Spinal cord (tissue), 10 donors: ENCODE measurements at places on chromosomes 7 and 10. TPM values are rescaled to one million over a fixed set of nuclear protein-coding genes. Genes with fewer than 3 reads are reported as not detected.

Gene PNLIP
- 0.42 TPM for polyA plus RNA-seq

- H3K4me1 ChIP-seq: no peaks in the 10 kb centered on the region
- no peak overlapping the region for H3K4me3 ChIP-seq
- no peaks in the 10 kb centered on the region for H3K36me3 ChIP-seq
- no peak overlapping the region for H3K27ac ChIP-seq
- H3K27me3 ChIP-seq: no peaks in the 10 kb centered on the region
These were observed 72.1 kb downstream of the USP6NL start for GRCh38 chr10:11539191-11539868.

GRCh38 chr7:16626388-16626787 lies 19.2 kb downstream of the ANKMY2 start:
- DNase-seq: no peak
- no peak overlapping the region for H3K27ac ChIP-seq
- H3K4me1 ChIP-seq: no peaks in the 10 kb centered on the region
- no peaks in the 10 kb centered on the region for H3K27me3 ChIP-seq

DNA sequence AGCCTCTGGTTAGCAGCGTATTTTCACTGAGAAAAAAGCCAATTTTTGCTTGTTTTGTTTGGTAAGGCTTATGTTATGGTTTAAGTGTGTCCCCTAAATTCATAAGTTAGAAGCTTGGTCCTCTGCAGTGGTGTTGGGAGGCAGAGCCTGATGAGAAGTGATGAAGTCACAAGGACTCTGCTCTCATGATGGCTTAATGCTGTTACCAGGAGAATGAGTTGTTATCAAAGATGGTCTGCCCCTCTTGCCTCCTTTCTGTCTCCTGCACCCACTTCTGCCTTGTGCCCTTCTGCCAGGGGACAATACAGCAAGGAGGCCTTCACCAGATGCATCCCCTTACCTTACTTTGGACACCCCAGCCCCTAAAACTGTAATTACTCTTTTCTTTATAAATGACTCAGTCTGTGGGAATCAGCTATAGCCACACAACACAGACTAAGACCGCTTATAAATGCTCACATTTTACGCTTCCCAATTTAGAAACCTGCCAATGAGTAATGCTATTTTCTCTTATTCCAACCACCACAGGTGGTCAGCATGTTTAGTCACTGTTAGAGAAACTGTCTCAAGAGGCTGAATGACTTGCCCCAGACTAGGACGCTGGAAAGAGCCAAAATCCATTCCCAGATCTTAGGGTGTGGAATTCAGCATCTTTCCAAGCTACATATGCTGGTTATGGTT lies 6.1 kb upstream of the PKD1L1 start:
- no peak overlapping the region for H3K27ac ChIP-seq
- no peak for DNase-seq
- peaks cover 7% of the 10 kb centered on the region for H3K36me3 ChIP-seq
- H3K4me1 ChIP-seq: no peaks in the 10 kb centered on the region
- no peak overlapping the region for H3K4me3 ChIP-seq
- no peaks in the 10 kb centered on the region for H3K27me3 ChIP-seq

DNA sequence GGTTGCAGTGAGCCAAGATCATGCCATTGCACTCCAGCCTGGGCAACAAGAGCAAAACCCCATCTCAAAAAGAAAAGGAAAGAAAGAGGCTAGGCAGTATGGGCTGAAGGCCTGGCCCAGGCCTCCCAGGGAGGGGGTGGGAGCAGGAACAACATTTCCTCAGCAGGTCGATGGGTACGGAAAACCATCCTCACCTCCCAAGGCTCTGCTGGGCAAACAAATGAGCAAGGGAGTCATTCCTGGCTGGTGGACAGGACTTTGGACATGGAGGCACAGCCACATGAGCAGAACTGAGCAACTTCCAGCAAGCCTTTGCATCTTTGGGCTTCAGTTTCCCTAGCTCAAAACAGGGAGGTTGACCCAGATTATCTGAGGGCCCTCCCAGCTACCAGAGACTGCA lies 13.0 kb downstream of the OGDHL start:
- H3K4me3 ChIP-seq: no peak overlapping the region
- no peaks in the 10 kb centered on the region for H3K27me3 ChIP-seq
- H3K4me1 ChIP-seq: no peaks in the 10 kb centered on the region
- no peak for DNase-seq

GRCh38 chr10:62000726-62001125 lies 99.2 kb downstream of the ARID5B start:
- DNase-seq: no peak
- no peaks in the 10 kb centered on the region for H3K4me1 ChIP-seq
- no peaks in the 10 kb centered on the region for H3K36me3 ChIP-seq
- no peak overlapping the region for H3K4me3 ChIP-seq

- H3K27me3 ChIP-seq: no peaks in the 10 kb centered on the region
- H3K27ac ChIP-seq: no peak overlapping the region
- H3K4me1 ChIP-seq: peaks cover 3% of the 10 kb centered on the region
- H3K4me3 ChIP-seq: no peak overlapping the region
- H3K36me3 ChIP-seq: no peaks in the 10 kb centered on the region
These were observed 37.7 kb upstream of the IKZF1 start for GRCh38 chr7:50266635-50267386.

Gene EGFR
- 28.7 TPM for polyA plus RNA-seq

GRCh38 chr7:90625562-90625961 lies 29.4 kb downstream of the CDK14 start:
- H3K27me3 ChIP-seq: no peaks in the 10 kb centered on the region
- peak; percentile 73 for DNase-seq
- peaks cover 11% of the 10 kb centered on the region for H3K4me1 ChIP-seq
- H3K36me3 ChIP-seq: no peaks in the 10 kb centered on the region
- H3K4me3 ChIP-seq: peak overlapping the region; percentile 4

GRCh38 chr7:36448781-36449379 lies 59.2 kb downstream of the ANLN start:
- H3K36me3 ChIP-seq: no peaks in the 10 kb centered on the region
- H3K4me1 ChIP-seq: no peaks in the 10 kb centered on the region
- H3K27ac ChIP-seq: no peak overlapping the region
- no peak overlapping the region for H3K4me3 ChIP-seq
- H3K27me3 ChIP-seq: no peaks in the 10 kb centered on the region
- no peak for DNase-seq

Gene PON1
- 1.1 TPM for polyA plus RNA-seq

GRCh38 chr7:69615685-69616084 lies 17.4 kb downstream of the AUTS2 start:
- no peaks in the 10 kb centered on the region for H3K36me3 ChIP-seq
- no peak overlapping the region for H3K27ac ChIP-seq
- H3K4me3 ChIP-seq: no peak overlapping the region
- H3K4me1 ChIP-seq: no peaks in the 10 kb centered on the region
- H3K27me3 ChIP-seq: no peaks in the 10 kb centered on the region

- no peak overlapping the region for H3K27ac ChIP-seq
- H3K4me1 ChIP-seq: no peaks in the 10 kb centered on the region
- DNase-seq: no peak
- no peaks in the 10 kb centered on the region for H3K27me3 ChIP-seq
- H3K36me3 ChIP-seq: no peaks in the 10 kb centered on the region
These were observed 489.5 kb downstream of the SH2D4B start for GRCh38 chr10:81027223-81027622.

DNA sequence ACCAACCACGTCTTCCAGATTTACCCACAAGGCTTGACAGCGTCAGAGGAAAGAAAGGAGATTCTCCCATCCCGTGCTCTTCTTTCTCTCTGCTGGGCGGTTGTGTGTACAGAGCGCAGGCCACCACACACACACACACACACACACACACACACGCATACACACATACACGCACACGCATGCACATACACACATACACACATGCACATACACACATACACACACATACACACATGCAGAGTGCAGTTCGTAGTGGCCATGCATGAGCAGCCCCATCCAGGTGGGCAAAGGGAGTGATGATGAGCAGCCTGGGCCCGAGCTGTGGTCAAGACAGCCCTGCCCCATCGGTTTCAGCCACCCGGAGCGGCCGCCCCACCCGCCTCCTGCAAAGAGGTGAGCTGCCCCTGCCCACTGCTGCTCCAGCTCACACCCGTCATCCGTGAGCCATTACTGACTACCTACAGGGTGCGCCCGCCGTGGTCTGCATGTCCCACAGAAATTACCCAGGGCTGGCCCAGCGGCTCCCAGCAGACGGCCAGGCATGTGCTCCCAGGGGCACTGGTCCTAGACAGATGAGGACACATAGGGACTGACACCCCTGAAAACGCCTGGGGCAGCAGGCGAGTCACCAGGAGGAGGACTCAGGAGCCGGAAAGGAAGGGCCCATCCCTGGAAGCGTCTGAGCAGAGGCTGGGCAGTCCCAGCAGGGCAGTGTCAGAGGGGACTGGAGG lies 69.6 kb downstream of the ASB13 start:
- H3K27me3 ChIP-seq: peaks cover 3% of the 10 kb centered on the region
- DNase-seq: no peak
- H3K4me1 ChIP-seq: peaks cover 12% of the 10 kb centered on the region
- no peak overlapping the region for H3K4me3 ChIP-seq

Gene TET1
- polyA plus RNA-seq: 4.9 TPM

DNA sequence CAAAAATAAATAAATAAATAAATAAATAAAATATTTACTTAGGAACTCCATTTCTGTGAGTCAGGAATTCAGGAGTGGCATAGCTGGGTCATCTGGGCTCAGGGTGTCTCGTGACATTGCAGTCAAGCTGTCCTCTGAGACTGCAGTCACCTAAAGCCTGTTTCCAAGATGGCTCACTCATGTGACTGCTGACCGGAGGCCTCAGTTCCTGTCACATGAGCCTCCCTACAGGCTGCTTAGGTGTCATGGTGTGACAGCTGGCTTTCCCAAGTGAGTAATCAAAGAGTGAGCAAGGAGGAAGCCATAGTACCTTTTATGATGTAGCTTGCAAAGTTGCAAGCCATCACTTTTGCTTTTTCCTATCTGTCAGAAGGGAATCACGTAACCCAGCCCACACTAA lies 128.6 kb upstream of the KCTD7 start:
- H3K36me3 ChIP-seq: no peaks in the 10 kb centered on the region
- no peak overlapping the region for H3K27ac ChIP-seq
- DNase-seq: no peak
- H3K27me3 ChIP-seq: no peaks in the 10 kb centered on the region
- no peak overlapping the region for H3K4me3 ChIP-seq
- H3K4me1 ChIP-seq: no peaks in the 10 kb centered on the region

- H3K4me1 ChIP-seq: no peaks in the 10 kb centered on the region
- no peaks in the 10 kb centered on the region for H3K27me3 ChIP-seq
- H3K4me3 ChIP-seq: no peak overlapping the region
These were observed 316.5 kb downstream of the WDR11 start for GRCh38 chr10:121167534-121168243.

DNA sequence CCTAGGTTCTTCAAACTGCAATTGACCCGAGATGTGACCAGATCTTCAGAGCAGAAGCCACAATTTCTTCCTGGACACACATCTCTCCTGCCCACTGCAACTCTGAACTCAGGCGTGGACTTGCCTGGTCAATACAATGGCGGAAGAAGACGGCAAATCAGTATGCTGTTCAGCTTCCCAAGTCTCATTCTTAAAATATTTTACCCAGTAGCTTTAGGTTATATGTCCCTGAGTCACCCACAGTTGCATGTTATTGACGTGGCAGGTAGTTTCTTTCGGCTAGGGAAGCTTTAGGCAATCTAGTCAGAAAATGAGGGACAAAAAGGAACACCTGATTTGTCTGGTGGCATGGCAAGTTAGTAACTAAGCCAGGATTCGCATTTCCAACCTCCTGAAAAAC lies 22.5 kb downstream of the CEP41 start:
- no peaks in the 10 kb centered on the region for H3K36me3 ChIP-seq
- no peak for DNase-seq
- no peaks in the 10 kb centered on the region for H3K27me3 ChIP-seq
- peaks cover 11% of the 10 kb centered on the region for H3K4me1 ChIP-seq

Gene CPA5
- polyA plus RNA-seq: 0.27 TPM

- H3K4me1 ChIP-seq: no peaks in the 10 kb centered on the region
- no peaks in the 10 kb centered on the region for H3K27me3 ChIP-seq
- H3K27ac ChIP-seq: no peak overlapping the region
- no peaks in the 10 kb centered on the region for H3K36me3 ChIP-seq
These were observed 34.2 kb downstream of the TFPI2 start for GRCh38 chr7:93856323-93856722.

GRCh38 chr7:156004265-156005201 lies 192.3 kb upstream of the SHH start:
- H3K4me3 ChIP-seq: no peak overlapping the region
- H3K4me1 ChIP-seq: peaks cover 10% of the 10 kb centered on the region
- no peak for DNase-seq
- H3K27me3 ChIP-seq: no peaks in the 10 kb centered on the region
- H3K27ac ChIP-seq: no peak overlapping the region

DNA sequence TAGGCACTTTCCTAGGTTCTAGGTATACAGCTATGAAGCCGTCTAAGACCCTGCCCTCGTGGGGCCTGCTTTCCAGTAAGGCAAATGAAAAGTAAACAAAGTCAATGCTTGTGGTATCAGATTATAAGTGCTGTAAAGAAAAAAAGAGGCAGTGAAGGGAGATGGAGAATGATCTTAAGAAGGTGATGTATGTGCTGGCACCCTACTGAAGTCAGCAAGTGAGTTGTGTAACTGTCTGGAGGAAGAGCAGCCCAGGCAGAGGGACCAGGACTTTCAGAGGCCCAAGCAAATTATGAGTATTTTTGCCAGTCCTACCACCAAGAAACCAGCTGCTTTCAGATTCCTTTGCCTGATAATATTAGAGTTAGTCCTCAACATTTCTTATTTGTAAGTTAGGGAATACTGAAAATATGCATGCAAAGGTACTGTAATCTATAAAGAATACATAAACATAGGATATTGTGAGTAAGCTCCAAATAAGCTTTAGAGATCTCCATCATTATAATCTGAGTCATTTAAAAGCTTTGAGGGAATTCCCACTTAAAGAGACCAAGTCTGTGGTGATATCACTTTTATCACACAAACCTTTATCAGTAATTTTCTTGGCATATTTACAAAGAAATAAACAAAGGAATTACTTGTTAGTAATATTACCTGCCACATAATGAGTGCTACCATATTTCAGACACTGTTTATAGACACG lies 329.2 kb upstream of the LRGUK start:
- H3K27ac ChIP-seq: no peak overlapping the region
- H3K27me3 ChIP-seq: no peaks in the 10 kb centered on the region
- DNase-seq: no peak
- H3K4me1 ChIP-seq: no peaks in the 10 kb centered on the region
- H3K36me3 ChIP-seq: no peaks in the 10 kb centered on the region
- no peak overlapping the region for H3K4me3 ChIP-seq

Gene CYP26A1
- polyA plus RNA-seq: 0.30 TPM

DNA sequence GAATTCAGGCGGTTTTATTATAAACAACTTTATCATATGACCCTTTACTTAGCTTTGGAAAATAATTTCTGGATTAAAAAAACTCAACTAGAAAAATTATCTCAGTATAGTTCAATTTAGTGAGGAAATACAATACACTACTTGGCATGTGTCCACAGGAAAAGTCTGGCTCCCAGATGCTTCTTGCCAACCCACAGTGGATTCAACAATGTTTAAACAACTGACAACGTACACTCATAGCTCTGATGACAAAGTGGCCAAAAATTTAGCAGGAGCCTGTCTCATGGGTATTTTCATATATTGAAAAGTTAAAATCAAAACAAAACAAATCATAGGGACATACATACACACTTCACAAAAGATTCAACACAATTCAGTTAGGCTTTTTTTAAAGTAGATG lies 158.8 kb downstream of the SKAP2 start:
- no peaks in the 10 kb centered on the region for H3K36me3 ChIP-seq
- no peaks in the 10 kb centered on the region for H3K4me1 ChIP-seq
- no peak overlapping the region for H3K4me3 ChIP-seq
- peak; percentile 59 for DNase-seq
- H3K27ac ChIP-seq: no peak overlapping the region

Gene TBX20
- polyA plus RNA-seq: not detected

Gene PLCE1
- polyA plus RNA-seq: 20.0 TPM

Gene FFAR4
- polyA plus RNA-seq: 0.26 TPM

Gene HOXA5
- 171 TPM for polyA plus RNA-seq

Gene FAM25A
- not detected for polyA plus RNA-seq
